CD4-positive, alpha-beta T cell treated with Interleukin-10 for 1 hour (primary cell): ENCODE measurements at places on chromosomes 3 and 15.

DNA sequence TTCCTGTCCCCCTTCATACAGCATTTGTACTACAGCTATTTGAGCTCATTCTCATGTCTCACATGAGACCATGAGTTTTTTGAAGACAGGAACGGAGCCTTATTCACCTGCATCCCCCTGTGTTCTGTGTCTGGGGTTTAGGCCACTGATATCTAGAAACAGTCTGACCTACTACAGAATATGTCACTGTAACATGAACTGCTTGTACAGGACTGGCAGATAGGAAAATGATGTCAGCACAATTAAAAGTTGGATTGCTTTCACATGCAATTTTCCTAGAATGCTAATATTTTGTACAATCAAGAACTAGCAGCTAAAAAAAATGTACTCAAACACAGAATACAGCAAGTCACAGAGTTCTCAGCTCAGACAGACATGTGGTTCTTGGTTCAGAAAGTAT, 90.8 kb upstream of the FGF12 start:
- no peak for DNase-seq

GRCh38 chr3:133440652-133441051, 40.8 kb downstream of the BFSP2 start:
- DNase-seq: no peak

DNA sequence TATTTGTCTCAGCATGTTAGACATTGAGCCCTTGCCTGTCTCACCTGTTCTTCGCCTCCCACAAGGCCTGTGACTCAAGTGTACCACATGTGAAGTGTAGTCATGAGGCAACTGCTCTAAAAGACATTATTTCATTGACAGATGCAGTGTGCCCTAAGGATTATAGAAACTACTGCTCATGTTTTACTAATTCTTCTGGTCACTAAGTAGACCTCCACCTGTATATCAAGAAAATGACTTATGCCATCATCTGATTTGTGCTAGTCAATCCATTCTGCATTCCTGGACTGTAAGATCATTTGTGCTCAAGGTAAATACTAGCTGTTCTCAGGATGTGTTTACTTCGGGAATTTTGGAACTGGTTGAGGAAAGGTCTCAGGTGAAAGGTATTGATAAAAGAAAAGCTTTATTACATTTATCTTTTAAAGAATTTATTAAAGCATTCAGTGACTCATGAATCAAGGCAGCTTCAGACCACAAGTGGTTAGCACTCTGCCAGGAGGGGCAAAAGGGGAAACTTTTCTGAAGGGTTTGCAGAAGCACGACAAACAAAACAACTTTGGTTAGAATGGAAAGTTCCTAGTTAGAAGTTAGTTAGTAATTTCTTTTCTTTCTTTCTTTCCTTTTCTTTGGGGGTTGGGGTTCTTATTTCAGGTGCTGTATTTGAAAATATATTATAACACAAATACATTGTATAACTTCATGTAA, 465.3 kb upstream of the CBLB start:
- DNase-seq: peak; percentile 45

DNA sequence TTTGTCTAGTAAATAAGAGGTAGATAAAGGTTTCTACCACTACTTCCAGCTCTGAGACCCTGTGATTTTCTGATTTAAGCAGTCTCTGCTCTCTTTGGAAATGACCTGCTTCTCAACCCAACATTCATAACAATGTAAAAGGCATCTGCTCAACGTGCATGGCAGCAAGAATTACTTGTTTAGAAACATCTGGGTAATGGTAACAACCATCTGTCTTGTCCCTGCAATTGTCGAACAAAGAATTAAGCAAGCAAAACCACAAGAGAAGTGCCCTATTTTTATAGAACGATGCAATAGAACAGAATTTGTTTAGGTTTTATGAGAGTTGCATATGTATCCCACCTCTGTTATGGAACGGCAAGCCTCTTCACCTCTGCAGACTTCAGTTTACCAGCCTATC, 7.1 kb upstream of the FSIP1 start:
- no peak for DNase-seq

DNA sequence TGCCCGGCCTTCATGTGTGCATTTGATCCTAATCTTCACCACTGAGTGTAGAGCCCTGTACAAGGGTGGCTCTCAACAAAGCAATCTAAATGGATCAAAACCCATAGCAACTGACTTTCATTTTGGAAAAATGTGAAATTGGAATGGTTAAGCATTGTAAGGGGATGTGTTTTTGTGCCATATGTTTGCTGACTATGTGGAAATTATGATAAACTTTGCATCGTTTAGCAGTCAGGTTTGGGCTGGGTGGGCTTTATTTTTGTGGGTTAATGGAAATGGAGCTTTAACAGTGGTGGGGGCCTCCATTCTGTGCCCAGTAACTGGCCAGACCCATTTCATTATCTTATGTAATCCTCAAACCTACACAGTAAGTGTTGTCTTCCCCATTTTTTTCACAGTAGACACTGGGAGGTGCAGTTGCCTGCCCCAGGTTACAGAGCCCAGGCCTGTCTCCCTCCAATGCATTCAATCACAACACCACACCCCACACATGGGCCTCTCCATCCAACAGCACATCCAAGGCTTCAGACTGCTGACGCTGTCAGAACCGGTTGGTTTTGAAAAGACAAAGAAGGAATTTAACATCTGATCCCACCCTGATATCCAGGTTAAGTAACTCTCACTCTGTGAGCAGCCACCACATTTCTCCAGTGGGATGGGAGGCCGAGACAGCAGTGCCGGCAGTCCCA, 136.3 kb upstream of the ABHD17C start:
- DNase-seq: no peak

- peak; percentile 57 for DNase-seq
Observed at GRCh38 chr3:42526616-42527367, 24.3 kb downstream of the VIPR1 start.

DNA sequence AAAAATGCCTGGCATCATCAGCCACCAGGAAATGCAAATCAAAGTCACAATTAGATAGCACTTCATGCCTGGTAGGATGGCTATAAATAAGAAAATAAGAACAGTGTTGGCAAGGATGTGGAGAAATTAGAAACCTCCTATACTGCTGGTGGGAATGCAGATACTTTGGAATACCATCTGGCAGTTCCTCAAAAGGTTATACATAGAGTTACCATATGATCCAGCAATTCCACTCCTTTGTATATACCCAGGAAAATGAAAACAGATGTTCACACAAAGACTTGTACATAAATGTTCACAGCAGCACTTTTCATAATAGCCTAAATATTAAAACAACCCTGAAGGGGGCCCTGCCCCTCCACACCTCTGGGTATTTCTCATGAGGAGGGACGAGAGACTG, 13.7 kb downstream of the ACSBG1 start:
- no peak for DNase-seq

DNA sequence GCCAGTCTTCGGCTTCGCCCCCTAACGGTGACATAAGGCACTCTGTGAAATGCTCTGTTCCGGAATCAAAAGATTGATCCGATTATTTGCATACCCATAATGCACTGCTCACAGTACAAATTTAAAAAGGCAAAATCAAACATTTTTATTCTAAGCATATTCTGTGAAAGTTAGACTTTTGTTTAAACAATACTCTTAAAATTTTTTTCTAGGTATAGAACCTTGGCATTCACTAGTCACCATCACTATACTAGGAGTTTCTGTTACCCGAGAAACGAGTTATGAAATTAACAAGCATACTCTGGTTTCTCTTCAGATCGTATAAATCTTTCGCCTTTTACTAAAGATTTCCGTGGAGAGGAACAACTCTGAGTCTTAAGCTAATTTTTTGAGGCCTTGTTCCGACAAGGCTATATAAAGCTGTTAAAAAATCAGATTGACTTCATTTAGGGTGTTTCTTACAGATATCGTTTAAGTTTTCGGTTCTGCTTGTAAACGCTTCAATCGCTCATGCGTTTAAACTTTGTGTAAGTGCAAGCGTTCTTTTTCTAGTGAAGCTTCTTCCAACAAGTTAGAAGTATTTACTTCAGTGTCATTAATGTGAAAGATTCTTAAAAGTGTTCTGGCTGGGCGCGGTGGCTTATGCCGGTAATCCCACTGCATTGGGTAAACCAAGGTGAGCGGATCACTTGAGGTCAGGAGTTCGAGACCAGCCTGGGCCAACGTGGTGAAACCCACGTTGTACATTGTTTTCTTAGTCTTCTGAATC, at the start of gene RNU5B-1:
Gene RNU5B-1, plus strand, starts transcription at position 297 of the 769 bp plus-strand sequence.
- DNase-seq: peak; percentile 91

GRCh38 chr3:122295266-122296062, 29.6 kb upstream of the CSTA start:
- peak; percentile 26 for DNase-seq

GRCh38 chr3:136626493-136626892, 125.7 kb downstream of the STAG1 start:
- no peak for DNase-seq

GRCh38 chr3:197014024-197014423, 15.6 kb downstream of the MELTF start:
- DNase-seq: no peak

- DNase-seq: peak; percentile 82
Observed at GRCh38 chr3:146469150-146470017, at the start of gene PLSCR2. PLSCR2 (minus strand) TSS chr3:146469561; CDS start chr3:146459904, 9,657 bp downstream.

GRCh38 chr3:146529021-146529420, 15.4 kb downstream of the PLSCR1 start:
- DNase-seq: no peak

GRCh38 chr3:149917124-149917667, 53.5 kb downstream of the PFN2 start:
- no peak for DNase-seq

DNA sequence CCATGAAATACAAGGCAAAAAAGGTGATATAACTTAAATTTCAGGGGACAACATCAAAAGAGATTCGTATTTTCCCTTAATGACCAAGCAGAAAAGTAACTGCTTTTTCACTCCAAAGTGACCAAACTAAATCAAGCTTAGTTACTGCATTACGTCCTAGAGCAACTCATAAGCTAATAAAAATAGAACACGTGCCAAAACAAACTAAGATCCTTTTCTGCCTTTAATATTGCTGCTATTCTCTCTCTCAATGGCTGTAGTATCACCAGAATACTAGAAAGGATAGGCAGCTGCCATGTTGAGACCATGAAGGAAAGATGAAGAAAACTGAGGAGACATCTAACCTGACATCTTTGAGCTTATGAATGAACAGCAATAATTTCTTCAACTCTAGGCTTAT, 43.3 kb downstream of the UBXN7 start:
- no peak for DNase-seq

DNA sequence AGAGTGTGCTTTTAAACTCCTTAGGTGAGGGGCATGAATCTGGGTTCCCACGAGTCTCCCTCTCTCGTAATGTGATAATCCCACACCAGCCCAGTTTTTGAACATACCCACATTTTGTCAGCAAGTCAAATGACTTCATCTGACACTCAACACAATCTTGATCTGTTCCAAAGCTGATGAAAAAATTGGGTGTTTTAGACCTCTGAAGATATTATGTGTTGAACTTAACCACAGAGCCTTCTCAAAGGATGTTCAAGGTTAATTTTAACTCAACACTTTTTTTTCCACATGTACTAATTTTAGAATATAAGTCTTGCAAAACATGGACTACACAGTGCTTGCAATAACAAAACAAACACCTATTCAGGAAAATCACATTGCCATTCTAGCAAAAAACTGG, 123.1 kb downstream of the TGFBR2 start:
- no peak for DNase-seq

GRCh38 chr3:105513042-105513441, 146.3 kb downstream of the ALCAM start:
- no peak for DNase-seq

- no peak for DNase-seq
Observed at GRCh38 chr3:17995769-17996168, 253.3 kb upstream of the TBC1D5 start.

- DNase-seq: no peak
Observed at GRCh38 chr15:40232625-40233070, 6.2 kb upstream of the PAK6 start.

DNA sequence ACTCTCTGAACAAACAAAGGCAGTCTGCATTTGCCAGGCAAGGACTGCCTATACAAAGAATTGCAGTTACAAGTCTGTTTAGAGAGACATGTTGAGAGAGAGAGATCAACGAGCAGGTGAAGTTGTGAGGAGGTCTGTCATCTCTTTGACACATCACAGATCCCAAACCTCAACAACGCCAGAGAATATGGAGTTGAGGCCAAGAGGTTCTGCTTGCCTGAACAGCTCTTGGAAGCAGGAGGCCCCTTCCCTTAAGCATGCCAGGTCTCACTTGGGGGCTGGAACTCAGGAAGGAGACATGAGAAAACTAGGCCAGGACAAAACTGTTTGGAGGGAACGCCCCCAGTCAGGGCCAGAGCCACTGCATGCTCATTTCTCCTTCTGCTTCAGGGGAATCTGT, 22.3 kb upstream of the MUSTN1 start:
- DNase-seq: no peak

GRCh38 chr3:194046995-194047645, 88.8 kb upstream of the HES1 start:
- DNase-seq: no peak

DNA sequence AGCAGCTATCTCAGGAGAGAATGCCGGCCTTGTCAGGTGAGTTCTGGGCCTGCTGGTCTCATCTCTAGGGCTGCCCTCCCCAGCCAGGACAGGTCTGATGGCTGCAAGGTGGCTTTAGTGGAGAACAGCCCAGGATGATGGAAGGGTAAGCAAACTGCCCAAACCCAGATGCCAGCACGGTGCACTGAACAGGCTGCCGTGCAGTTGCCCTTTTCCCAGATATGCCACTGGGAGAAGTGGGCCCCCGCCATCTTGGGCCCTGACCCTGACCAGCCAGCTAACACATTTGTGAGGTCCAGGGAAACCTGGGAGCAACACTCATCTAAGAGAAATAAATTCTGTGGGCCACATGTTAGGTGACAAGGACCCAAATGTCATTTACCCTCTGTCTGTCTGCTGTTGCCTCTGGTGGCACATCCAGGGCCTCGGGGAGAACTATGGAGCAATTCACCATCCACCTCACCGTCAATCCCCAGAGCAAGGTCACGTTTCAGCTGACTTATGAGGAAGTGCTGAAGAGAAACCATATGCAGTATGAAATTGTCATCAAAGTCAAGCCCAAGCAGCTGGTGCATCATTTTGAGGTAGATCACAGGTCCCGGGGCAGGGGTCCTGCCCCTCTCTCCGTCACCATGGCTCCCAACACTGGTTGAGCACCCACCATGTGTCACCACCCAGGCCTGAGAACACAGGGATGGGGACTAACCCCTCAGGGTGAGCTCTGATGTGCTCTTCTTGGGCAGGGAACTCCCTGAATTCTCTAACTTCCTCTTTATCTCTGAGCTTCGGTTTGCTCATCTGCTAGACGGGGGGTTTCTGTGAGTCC, 1.8 kb downstream of the ITIH1 start:
- DNase-seq: no peak

- DNase-seq: peak; percentile 40
Observed at GRCh38 chr15:71440489-71441110, 325.3 kb downstream of the THSD4 start.

GRCh38 chr3:191275751-191276150, 53.4 kb upstream of the CCDC50 start:
- DNase-seq: no peak

- peak; percentile 34 for DNase-seq
Observed at GRCh38 chr3:9397906-9398699, 688 bp downstream of the SETD5 start.
